ENCODE measurements at places on chromosomes 1 and 21.

- no peak for ATAC-seq
Measured at GRCh38 chr1:72433591-72433990, 151.3 kb upstream of the NEGR1 start.

GRCh38 chr21:37392441-37392840 is 25.9 kb downstream of the DYRK1A start:
- no peak for ATAC-seq

DNA sequence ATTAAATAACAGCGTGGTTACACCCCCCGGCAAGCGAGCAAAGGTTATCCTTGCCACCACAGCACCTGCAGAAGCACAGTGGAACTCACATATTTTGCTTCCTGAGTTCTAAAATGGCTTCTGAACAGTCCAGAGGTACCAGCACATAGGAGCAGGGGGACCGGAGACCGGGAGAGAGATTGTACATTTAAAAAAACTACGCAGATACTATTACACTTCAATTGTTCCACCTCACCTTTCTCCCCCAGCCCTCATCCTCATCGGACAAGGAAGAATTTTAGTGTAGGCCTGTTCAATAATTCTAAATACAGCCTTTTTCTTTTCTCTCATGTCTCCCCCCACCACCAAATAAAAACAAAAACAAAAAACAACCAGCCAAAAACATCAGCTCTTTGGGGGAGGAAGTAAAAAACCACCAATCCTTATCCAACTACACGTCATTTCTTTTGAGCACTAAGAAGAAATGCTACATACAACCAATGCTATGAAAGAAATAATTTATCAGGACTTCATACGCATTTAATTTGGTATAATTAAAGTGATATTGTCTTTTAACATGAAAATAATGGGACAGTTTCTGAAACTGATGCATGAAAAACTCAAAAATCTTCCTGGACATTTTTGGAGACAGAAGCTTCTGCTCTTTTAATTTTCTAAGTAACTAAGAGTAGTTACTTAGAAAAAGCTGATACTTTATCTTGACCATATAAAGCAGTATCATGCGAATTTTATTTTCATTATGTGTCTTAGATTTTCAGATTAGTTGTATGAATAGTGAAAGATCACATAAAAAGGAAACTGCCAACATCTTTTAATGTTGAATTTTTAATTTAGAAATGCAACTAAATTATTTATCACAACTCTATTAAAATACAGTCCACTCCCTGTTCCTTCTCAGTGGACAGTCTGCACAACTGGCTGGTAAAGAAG is 9.1 kb downstream of the CDKN2C start:
- ATAC-seq, result no peak

DNA sequence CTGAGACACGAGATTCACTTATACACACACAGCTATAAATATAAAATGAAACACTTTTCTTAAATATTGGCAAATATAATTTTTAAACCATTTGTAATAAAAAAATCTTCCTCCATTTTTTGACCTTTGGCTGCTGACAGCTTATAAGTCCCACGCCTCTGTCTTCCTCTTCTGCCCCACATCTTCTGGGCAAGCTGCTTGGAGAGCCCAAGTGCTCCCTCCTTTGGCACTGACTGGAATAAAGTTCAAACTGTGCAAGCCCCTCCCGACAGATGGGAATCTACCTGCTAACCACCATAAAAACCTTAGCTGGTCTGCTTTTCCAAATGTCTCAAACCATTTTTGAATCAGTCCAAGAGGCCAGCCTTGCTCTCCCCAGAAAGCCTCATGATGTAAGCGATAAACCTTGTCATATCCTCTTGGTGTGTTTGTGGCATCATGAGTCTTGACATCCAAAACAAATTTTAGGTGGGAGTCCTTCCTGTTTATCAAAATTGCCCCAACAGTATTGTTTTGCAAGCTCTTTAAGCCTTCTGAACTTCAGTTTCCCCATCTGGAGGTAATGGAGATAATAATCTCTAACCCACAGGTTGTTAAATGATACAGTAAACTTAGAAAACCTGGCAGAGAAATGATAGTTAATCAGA is 99.8 kb downstream of the SNX7 start:
- ATAC-seq, result no peak

DNA sequence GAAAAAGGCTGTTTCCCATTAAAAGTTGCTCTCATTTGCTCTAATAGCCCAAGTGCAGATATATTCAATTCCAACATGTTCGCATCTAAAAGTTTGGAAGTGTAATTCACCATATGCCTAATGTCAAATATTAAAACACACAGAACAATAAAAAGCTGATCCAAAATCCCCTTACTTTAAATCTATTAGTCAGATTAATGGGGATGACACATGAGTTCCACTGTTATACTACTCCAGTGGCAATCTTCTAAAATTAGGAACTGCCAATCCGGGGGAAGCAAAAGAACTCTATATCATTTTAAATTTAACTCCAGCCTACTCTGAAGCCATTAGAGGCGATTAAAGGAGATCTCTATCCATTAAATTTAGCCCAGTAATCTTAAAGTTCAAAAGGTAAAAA is 317.1 kb downstream of the NTNG1 start:
- no peak for ATAC-seq

- peak; percentile 21 for ATAC-seq
Measured at GRCh38 chr1:156281693-156282478, 739 bp downstream of the SMG5 start.

DNA sequence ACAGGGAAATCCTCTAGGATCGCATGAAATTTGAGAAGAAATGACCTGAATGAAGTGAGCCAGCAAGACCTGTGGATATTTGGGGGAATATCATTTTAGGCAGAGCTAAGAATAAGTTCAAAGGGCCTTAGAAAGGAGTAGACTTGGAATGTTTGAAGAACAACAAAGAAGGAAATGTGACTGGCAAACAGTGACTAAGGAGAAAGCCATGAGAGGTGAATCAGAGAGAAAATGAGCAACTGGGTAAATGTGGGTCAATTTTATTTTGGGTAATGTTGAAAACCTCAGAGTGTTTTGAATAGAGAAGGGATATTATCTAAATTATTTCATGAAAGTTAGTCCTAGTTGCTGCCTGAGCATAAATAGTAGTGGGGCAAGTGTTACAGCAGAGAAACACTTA is 672.8 kb downstream of the LMO4 start:
- ATAC-seq, result no peak

GRCh38 chr21:43726686-43727518 is 8.0 kb downstream of the PDXK start:
- ATAC-seq, result peak; percentile 10

GRCh38 chr1:172401477-172401876 is 19.0 kb upstream of the C1orf105 start:
- no peak for ATAC-seq

DNA sequence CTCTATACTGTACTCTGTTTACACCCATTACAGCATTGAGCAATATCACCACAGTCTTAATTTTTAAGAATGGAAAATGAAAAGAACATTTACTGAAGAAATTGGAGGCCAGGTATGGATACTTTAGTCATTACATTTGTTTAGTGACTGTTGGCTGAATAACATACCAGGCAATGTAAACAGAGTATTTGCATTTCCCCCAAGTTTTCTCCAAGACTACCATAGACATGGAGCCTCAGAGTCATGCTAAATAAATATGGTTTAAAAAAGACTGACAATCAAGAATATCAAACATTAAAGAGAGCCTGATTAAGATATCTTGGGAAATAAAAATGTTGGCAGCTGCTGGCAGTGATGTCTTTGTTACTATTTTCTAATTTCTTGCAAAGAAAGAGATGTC is 136.9 kb upstream of the ADAMTS5 start:
- ATAC-seq, result no peak

GRCh38 chr1:202034149-202034682 is 23.8 kb downstream of the ELF3 start:
- ATAC-seq, result no peak

GRCh38 chr1:234582681-234583301 is 27.2 kb downstream of the IRF2BP2 start:
- no peak for ATAC-seq

DNA sequence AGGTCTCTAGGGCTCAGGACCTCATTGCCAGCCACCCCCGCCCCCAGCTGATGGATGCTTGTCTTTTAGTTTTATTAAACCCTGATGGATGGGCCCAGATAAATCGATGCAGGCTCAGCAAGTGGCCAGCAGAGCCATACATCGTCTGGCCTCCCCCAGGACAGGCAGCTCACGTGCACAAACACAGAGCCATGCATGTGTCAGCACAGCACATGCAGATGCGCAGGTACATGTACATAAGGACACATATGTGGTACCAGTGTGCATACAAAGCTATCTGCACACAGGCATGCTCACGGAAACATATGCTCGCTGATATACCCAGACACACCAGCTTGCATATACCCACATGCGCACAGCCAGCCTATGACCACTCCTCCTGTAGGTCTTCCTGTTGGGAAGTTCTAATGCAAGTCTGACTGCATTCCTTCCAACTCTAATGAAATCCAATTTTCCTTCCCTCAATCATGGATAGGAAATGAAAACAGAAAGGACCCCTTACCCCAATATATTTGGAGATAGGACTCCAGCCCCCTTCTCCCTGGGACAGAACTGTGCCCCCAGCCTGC is 897 bp downstream of the COL16A1 start:
- ATAC-seq, result no peak

GRCh38 chr1:241645199-241645598 is 5.0 kb upstream of the CHML start:
- ATAC-seq, result no peak

GRCh38 chr1:70552662-70553566 is 141.8 kb downstream of the CTH start:
- no peak for ATAC-seq

DNA sequence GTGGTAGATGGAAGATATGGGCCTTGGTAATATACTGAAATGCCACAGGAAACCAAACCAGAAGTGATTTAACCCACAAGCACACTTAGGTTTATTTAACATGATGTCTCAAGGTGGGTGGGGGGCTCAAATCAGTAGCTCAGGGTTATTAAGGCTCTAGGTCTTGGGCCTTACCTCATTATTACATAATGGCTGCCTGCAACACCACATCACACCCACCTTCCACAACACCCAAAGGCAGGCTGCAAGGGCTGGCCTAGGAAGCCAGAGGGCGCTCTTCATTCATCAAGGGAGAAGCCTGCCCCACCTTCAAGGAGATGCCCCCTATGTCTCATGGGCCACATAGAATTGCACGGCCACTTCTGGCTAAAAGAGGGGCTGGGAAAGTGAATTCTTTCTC is 6.0 kb downstream of the TFF1 start:
- ATAC-seq, result no peak

GRCh38 chr21:42290505-42290904 is 24.7 kb downstream of the TFF3 start:
- ATAC-seq, result no peak

DNA sequence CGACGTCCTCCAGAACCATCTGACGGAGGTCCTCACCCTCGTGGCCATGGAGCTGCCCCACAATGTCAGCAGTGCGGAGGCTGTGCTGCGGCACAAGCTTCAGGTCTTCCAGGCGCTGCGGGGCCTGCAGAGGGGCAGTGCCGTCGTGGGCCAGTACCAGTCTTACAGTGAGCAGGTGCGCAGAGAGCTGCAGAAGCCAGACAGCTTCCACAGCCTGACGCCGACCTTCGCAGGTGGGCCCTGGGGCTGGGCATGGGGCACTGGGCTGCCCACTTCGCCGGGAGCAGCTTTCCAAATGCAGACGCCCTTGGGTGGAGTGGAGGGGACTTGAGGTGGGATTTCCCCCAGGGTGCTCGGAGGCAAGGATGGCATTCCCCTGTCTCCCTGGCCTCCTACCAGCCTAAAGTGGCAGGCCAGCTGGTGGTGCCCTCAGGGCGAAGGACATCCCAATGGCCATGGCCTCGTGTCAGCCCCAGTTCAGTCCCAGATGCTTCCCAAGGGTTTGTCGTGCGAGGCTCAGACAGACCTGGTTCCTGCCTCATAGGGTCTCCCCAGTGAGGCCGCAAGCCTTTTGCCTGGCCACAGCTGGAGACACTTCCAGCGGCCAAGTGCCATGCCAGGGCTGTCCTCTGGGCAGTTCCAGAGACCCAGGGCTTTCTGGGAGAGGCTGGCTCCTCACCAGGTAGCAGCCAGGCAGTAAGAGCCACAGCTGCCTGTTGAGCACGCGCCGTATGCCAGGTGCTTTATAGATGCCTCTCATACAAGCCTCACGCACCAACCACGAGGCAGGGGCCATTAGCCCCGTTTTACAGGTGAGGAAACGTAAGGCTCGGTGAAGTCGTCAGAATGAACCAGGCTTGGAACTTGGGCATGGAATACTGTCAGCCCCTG is 27.8 kb downstream of the H6PD start:
- no peak for ATAC-seq

- ATAC-seq, result no peak
Measured at GRCh38 chr1:5740450-5740849, 251.8 kb downstream of the NPHP4 start.

- ATAC-seq, result no peak
Measured at GRCh38 chr1:228045871-228046270, 36.6 kb upstream of the ARF1 start.

GRCh38 chr1:33899746-33900145 is 35.9 kb downstream of the HMGB4 start:
- ATAC-seq, result no peak

DNA sequence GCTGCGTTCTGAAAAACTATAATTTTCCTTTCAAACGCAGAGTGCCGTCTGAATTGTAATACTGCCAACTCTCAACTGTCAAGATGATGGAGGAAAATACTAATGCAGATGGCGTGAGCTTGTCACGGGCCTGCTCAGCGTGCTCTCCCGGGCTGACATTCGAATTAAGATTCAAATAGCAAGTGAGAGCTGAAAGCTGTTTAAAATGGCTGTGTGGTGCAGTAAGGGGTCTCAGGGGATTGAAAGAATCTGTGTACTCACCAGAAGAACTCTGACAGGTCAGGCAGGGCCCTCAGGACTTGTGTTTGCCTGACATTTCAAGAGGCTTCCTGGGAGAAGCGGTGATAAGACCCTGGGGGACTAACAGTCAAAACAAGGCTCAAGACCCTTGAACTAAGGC is 33.1 kb downstream of the ZMYND12 start:
- no peak for ATAC-seq

- ATAC-seq, result no peak
Measured at GRCh38 chr1:202698276-202698675, 12.0 kb downstream of the SYT2 start.

- no peak for ATAC-seq
Measured at GRCh38 chr1:227298512-227299240, 19.6 kb downstream of the CDC42BPA start.

GRCh38 chr1:216209125-216209524 is 214.1 kb downstream of the USH2A start:
- no peak for ATAC-seq

GRCh38 chr1:53585129-53585528 is 125.9 kb downstream of the DMRTB1 start:
- no peak for ATAC-seq

- ATAC-seq, result no peak
Measured at GRCh38 chr1:50981741-50982140, 11.7 kb downstream of the CDKN2C start.

GRCh38 chr1:10680487-10680886 is 116.0 kb downstream of the CASZ1 start:
- ATAC-seq, result peak; percentile 21
